Transverse colon (tissue), 4 donors: ENCODE measurements at places on chromosomes 2 and 18. TPM values are rescaled to one million over a fixed set of nuclear protein-coding genes. Genes with fewer than 3 reads are reported as not detected.

DNA sequence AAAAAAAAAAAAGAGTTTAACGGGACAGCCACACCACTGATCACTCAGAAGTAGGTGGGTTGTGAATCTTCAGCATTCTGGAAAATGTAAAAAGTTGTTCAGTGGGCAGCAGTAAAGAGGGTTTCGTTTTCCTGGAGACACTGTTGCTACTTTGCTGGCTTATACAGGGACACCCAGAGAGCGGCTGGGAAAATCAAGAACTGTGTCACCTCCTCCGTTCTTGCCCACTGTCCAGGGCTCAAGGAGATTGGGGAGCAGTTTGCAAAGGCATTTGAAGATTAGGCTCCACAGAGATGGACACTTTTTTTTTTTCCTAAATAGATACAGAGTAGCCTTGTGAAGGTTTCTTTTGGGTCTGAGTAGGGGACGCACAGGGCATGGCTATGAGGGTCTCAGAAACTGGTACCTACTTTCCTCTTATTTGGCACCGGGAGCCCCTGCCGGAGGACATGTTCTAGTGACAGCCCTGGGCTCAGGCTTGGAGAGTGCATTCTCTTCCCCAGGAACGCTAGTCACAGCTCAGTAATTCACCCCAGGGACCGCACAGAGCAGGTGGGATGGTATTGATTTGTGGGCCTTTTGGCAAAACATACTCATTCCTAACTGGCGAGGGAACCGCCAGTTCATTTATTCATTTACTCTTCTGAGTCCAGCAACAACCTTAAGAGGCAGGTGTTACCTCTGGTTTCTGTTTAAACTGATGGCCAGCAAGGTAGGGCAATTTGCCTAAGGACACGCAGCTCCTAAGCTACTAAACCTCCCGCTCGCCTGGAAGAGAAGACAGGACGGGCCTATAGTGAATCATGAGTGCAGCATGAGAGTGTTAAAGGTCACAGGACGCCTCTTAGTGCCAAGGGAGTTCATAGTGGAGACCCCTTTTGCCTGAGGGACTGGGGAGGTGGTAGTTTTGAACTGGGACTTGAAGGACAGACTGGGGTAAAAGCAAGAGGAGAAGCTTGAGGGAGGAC, 53.1 kb downstream of the HPCAL1 start:
- H3K27ac ChIP-seq = no peak overlapping the region
- DNase-seq = no peak
- H3K4me3 ChIP-seq = no peak overlapping the region
- no peaks in the 10 kb centered on the region for H3K36me3 ChIP-seq
- H3K27me3 ChIP-seq = no peaks in the 10 kb centered on the region

DNA sequence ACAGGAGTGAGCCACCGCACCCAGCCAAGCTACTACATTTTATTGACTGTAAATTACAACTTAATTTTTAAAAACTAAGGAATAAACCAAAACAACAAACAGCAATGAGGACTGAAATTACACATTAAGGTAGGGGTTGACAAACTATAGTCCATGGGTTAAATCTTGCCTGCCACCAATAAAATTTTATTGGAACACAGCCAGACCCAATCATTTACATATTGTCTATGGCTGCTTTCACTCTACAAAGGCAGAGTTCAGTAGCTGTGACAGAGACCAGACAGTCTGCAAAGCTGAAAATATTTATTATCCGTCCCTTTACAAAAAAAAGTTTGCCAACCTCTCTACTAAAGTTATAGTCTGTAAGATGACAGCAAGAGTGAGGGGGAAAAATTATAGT, 24.3 kb upstream of the UGP2 start:
- H3K4me3 ChIP-seq = no peak overlapping the region
- H3K36me3 ChIP-seq = no peaks in the 10 kb centered on the region
- DNase-seq = no peak
- peaks cover 3% of the 10 kb centered on the region for H3K4me1 ChIP-seq
- no peak overlapping the region for H3K27ac ChIP-seq
- no peaks in the 10 kb centered on the region for H3K27me3 ChIP-seq

- no peaks in the 10 kb centered on the region for H3K27me3 ChIP-seq
- H3K4me3 ChIP-seq = no peak overlapping the region
- DNase-seq = peak; percentile 13
Measured at GRCh38 chr2:205024822-205025518, 479.7 kb downstream of the PARD3B start.

- no peak for DNase-seq
- no peak overlapping the region for H3K27ac ChIP-seq
- H3K4me3 ChIP-seq = no peak overlapping the region
- no peaks in the 10 kb centered on the region for H3K27me3 ChIP-seq
- H3K36me3 ChIP-seq = no peaks in the 10 kb centered on the region
Measured at GRCh38 chr2:234169674-234170073, 119.2 kb downstream of the SPP2 start.

DNA sequence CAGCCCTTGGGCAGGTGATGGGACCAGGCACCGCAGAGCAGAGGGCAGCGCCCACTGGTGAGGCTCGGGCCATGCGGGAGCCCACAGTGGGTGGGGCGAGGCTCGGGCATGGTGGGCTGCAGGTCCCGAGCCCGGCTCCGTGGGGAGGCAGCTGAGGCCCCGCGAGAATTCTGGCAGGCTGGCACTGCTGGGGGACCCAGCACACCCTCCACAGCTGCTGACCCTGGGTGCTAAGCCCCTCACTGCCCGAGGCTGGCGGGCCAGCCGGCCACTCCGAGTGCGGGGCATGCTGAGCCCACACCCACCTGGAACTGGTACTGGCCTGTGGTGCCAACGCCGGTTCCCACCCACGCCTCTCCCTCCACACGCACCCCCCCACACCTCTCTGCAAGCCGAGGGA, 29.7 kb upstream of the COL3A1 start:
- H3K4me1 ChIP-seq = no peaks in the 10 kb centered on the region
- no peak overlapping the region for H3K4me3 ChIP-seq
- H3K27me3 ChIP-seq = no peaks in the 10 kb centered on the region
- no peaks in the 10 kb centered on the region for H3K36me3 ChIP-seq
- DNase-seq = no peak

- H3K4me3 ChIP-seq = no peak overlapping the region
- no peak for DNase-seq
- no peaks in the 10 kb centered on the region for H3K27me3 ChIP-seq
- H3K4me1 ChIP-seq = no peaks in the 10 kb centered on the region
- H3K27ac ChIP-seq = no peak overlapping the region
Measured at GRCh38 chr2:14358774-14359173, 273.7 kb upstream of the LRATD1 start.

GRCh38 chr2:24272161-24272802, 88.1 kb downstream of the ITSN2 start:
- H3K36me3 ChIP-seq = peaks cover 62% of the 10 kb centered on the region
- H3K4me1 ChIP-seq = peaks cover 7% of the 10 kb centered on the region
- DNase-seq = no peak
- no peak overlapping the region for H3K27ac ChIP-seq

DNA sequence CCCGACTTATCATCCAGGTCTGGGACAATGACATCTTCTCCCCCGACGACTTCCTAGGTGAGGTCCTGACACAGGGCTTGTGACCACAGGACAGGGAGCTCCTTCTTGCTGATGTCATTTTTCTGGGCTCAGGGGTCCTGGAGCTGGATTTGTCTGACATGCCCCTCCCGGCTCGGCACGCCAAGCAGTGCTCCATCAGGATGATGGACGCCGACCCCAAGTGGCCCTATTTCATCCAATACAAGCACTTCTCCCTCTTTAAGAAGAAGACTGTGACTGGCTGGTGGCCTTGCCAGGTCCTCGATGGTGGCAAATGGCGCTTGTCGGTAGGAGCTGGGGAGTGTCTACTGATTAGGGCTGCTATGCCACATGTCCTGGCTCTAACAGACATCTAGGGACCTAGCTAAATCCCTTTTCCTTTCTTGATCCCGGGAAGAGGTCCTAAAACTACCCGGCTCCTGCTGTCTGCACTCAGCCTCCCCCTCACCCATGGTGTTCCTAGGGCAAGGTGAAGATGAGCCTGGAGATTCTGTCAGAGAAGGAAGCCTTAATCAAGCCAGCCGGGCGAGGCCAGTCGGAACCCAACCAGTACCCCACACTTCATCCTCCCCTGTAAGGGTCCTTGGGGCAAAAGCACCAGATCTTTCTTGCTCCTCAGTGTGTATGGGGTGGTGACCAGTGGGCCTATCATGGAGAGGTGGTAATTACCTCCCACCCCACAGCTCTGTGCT, 36.7 kb downstream of the LMAN2L start:
- no peaks in the 10 kb centered on the region for H3K4me1 ChIP-seq
- no peak for DNase-seq
- H3K27me3 ChIP-seq = no peaks in the 10 kb centered on the region
- no peak overlapping the region for H3K27ac ChIP-seq
- no peaks in the 10 kb centered on the region for H3K36me3 ChIP-seq

DNA sequence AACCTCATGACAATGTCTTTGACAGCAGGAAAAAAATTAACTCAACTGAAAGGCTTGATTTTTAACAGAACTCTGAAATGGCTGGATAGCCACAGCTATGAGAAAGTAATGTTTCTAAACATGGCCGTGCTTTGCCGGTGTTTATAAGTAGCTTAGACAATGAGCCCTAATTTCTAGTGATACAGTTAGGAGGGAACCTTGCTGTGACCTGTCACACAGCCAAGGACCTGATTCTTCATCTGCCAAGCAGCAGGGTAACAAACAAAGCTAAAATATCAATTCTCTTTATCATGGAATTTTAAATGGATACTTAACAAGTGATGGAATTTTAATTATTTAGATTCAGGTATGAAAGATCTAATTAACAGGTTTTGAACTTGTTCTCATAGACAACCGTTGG, 24.3 kb upstream of the DYNC2LI1 start:
- H3K4me1 ChIP-seq = peaks cover 4% of the 10 kb centered on the region
- no peaks in the 10 kb centered on the region for H3K36me3 ChIP-seq
- no peak overlapping the region for H3K4me3 ChIP-seq

Gene DPYSL5
- total RNA-seq = not detected

Gene ST3GAL5
- 20.2 TPM for total RNA-seq

Gene UGT1A8
- 4.8 TPM for total RNA-seq

Gene VAMP8
- 186 TPM for total RNA-seq

Gene RAB6C
- total RNA-seq = not detected
